ENCODE measurements at places on chromosomes 12 and 14.

GRCh38 chr14:92264195-92264594, 58.8 kb upstream of the SLC24A4 start:
- DNase-seq = no peak

DNA sequence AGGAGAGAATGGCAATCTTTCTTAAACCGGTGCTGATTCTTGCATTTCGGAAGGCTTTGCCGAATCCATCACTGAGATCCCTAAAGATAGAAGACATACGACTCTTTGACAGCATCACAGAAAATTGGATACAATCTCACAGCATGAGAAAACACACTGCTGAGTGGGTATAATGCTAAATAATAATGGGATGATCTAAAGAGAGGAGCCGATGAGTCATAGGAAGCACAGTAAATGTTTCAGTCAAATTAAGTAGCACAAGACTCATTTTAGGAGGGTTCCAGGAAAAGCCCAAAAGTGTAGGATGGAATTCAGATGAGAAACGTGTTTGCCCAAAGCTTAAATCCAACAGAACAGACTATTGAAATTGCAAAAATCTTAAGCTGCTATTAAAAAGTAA, 81.7 kb downstream of the CPNE8 start:
- peak; percentile 27 for DNase-seq

GRCh38 chr12:54479421-54479820, 6.0 kb upstream of the GTSF1 start:
- no peak for DNase-seq

DNA sequence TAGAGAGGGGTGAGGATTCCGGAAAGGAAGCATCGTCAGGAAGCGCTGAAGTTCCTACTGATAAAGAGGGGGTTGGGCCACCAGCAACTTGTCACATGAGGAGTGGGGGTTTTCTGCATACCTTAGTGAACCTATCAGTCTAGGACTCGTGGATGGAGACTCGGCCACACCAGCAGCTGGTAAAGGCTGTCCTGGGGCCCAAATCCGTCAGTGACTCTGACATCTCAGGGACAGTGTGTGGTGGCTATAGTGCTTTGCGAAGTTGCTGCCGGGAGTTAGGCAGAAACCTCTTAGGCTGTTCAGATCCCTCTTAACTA, 16.4 kb downstream of the RNASE2 start:
- no peak for DNase-seq

- DNase-seq = no peak
Measured at GRCh38 chr14:20775043-20775442, 6.0 kb upstream of the RNASE6 start.

DNA sequence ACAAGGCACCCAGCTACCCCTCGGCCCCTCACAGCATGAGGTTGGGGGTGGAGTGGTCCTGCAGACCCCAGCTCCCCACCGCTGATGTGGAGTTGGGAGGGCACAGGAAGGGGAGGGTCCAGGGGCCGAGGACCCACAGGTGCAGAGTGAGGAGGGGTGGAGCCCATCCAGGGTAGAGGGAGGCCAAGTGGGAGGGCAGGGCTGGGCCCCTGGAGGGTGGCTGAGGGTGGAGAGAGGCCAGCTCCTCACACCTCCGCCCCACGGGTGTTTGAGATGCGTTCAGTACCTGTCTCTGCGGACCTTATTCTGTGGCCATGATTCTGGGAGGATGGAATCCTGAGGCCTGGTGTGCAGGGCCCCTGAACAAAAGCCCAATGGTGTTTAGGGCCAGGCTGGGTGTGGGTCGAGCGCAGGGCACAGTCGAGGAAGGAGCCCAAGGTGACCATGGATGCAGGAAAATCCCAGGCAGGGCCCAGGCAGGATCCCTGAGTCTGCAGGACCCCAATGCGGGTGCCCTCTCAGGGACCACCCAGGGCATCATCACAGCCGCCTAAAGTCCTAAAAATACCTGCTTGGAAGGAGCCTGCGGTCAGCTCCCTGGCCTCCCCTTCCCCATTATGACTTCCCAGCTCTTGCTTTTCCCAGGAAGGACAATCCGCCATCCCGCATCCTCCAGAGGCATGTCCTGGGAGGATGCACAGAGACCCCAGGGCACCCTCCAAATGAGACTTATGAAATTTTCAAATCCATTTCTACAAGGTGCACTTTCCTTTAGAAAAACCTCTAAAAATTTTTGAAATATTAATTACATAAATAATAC, 377.1 kb upstream of the SFSWAP start:
- DNase-seq = no peak

All from suppressor macrophage treated with lipopolysaccharide for 1 hour (primary cell).